ENCODE measurements at places on chromosomes 2 and 18. TPM values are rescaled to one million over a fixed set of nuclear protein-coding genes. Genes with fewer than 3 reads are reported as not detected.

The LINC00305 gene
- not detected for polyA plus RNA-seq

DNA sequence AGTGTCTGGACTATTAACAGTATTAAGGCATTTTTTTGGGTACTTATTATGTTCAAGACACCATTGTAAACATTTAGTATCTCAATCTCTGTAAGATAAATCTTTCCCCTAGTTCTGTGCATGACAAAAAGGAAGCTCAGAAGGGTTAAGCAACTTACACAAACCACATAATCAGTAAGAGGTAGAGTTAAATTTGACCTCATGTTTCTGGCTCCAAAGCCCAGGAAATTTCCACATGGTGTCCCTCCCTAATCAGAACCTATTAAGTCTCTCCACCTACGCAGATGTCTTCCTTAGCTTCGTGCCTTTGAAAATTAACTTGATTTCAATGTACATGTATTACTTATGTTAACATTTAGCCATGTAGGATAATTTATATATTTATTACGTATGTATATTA is 2.0 kb downstream of the MFSD6 start:
- DNase-seq: no peak

GRCh38 chr2:236646441-236646840 is 76.8 kb downstream of the ACKR3 start:
- no peak for DNase-seq

- no peak for DNase-seq
Observed at GRCh38 chr2:105803773-105804172, 59.1 kb downstream of the NCK2 start.

DNA sequence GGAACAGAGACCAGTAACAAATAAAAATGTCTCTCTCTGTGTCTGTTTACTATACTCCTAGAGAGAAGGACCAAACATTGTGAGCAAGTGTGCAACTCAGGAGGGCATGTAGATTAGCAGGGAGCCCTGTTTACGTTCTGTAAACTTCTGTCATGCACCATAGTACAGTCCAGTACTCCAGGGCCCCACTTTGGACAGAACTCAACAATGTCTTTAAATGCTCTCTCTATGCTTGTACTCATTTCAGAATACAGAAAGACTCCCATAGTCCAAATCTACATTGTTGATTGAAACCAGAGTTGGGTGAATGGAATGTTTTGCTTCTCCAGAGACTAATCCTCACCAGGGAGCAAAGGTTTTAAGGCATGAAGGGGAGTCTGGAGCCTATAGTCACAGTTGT is 934.8 kb downstream of the NRXN1 start:
- no peak for DNase-seq

DNA sequence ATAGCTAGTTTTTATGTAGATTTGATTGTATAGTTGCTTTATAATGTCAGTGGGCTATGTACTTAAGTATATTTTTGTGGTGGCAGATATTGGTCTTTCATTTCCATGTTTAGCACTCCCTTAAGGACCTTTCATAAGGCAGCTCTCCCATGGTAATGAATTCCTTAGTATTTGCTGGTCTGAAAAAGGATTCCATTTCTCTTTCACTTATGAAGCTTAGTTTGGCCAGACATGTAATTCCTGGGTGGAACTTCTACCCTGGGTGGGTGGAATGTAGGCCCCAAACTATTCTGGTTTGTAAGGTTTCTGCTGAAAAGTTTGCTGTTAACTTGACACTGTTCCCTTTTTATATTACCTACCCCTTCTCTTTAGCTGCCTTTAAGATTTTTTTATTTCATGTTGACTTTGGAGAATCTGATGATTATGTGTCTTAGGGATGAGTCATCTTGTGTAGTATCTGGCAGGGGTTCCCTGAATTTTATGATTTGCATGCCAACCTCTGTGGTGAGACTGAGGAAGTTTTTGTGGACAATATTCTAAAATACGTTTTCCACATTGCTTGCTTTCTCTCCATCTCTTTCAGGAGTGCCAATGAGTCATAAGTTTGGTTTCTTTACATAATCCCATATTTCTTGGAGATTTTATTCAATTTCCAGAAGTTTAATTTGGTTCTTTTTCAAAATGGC is 65.4 kb upstream of the VRK2 start:
- peak; percentile 36 for DNase-seq

GRCh38 chr18:48321536-48321935 is 87.6 kb downstream of the ZBTB7C start:
- no peak for DNase-seq

- DNase-seq: no peak
Observed at GRCh38 chr2:219591091-219591490, 6.6 kb upstream of the STK11IP start.

The GALNT13 gene
- 12.8 TPM for polyA plus RNA-seq

DNA sequence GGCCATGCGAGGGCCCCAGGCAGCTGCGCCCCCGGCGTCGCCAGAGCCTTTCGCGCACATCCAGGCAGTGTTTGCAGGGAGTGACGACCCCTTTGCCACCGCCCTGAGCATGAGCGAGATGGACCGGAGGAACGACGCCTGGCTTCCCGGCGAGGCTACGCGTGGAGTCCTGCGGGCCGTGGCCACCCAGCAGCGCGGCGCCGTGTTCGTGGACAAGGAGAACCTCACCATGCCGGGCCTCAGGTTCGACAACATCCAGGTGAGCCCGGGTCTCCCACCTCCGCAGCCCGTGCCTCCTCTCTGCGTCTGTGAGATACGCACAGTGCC is 8.9 kb downstream of the TRAPPC12 start:
- DNase-seq: no peak

- DNase-seq: no peak
Observed at GRCh38 chr2:237624565-237624964, 2.8 kb upstream of the LRRFIP1 start.

- DNase-seq: peak; percentile 35
Observed at GRCh38 chr2:86520153-86520552, 43.1 kb downstream of the CHMP3 start.

- DNase-seq: no peak
Observed at GRCh38 chr2:159855557-159856061, 57.6 kb upstream of the CD302 start.

- no peak for DNase-seq
Observed at GRCh38 chr2:160367887-160368286, 125.7 kb downstream of the RBMS1 start.

The PDIA6 gene
- polyA plus RNA-seq: 325 TPM

DNA sequence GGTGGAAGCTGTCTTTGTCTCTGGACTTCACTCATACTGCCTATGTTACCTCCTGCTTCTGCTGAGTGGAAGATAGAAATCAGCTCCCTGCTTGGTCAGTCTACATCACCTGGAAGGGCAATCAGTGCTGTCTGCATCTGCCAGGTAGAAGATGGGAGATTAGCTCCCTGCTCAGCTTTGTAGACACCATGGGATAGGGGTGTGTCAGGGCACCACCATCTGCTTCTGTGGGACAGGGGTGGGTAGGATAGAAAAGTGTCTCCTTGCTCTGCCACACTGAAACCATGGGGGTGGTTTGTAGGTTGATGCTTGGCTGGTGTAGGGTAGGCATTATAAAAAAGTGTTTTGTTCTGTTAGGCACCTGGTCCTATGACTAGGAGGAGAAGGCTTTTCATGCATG is 34.1 kb downstream of the STARD6 start:
- DNase-seq: no peak

DNA sequence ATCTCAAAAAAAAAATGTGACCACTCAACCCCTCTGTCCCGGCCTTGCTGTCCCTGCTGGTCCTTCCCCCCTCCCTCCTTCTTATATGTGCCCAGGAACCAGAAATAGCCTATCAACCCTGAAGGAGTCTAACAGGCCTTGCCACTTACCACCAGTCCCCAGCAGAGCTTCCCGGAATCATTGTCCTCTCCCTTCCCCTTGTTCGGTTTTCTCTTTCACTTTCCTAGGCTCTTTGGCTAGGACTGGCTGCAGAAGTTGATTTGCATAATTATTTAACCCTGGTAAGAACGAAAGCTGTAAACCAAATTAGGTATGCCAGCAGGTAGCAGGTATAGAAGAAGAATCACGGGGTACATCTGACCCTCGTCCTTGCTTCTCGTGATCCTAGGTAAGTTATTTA is 72.6 kb upstream of the ZNF532 start:
- DNase-seq: no peak

- DNase-seq: no peak
Observed at GRCh38 chr18:23512641-23513040, 9.3 kb downstream of the RMC1 start.

DNA sequence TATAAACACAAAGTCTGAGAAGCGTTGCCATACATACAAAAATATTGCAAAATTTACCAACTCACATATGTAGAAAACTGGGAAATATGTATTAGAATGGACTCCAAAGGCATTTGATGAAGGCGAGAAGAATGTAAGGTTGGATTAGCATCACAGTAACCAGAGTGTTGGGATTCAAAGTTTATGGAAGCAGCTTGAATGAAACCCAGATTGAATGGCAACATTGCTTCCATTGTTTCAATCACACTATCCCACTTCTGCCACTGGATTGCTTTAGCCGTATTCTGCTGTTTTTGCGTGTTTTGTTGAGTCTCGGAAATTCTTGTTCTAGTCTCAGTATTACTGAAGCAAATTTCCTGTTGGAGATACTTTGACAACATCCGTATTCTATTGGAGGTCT is 609.0 kb upstream of the LRATD1 start:
- no peak for DNase-seq

The BOLL gene
- not detected for polyA plus RNA-seq

The IL1F10 gene
- polyA plus RNA-seq: not detected

GRCh38 chr2:132667706-132668105 is 2.3 kb downstream of the LYPD1 start:
- no peak for DNase-seq

DNA sequence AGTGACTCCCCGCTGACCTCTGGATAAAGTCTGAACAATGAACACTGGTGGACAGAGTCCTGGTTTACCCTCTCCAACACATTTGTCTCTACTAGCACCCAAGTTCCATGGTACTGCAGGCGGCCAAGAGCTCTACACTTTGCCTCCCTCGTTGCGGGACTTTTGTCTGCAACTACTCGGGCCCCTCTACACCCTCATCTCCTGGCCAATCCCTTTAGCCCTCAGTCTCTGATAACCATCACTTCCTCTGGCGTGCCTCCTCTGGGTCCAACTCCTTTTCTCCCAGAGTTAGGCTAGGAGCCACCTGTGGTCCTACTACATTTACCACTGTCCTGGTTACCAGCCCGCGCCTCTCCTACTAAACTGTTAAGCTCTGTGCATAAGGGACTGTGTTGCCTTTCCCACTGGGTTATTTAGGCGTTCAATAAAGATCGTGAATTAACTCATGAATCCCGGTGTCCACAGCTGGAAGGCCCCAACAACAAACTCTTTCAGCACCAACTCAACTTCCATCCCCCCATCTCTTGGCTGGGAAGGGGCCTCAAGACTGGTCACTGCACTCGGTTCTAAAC is 757 bp downstream of the HDHD2 start:
- DNase-seq: no peak

GRCh38 chr18:56431551-56431950 is 206.8 kb downstream of the TXNL1 start:
- no peak for DNase-seq

- no peak for DNase-seq
Observed at GRCh38 chr18:78054801-78055200, 805.2 kb downstream of the GALR1 start.

The NPPC gene
- 0.12 TPM for polyA plus RNA-seq

DNA sequence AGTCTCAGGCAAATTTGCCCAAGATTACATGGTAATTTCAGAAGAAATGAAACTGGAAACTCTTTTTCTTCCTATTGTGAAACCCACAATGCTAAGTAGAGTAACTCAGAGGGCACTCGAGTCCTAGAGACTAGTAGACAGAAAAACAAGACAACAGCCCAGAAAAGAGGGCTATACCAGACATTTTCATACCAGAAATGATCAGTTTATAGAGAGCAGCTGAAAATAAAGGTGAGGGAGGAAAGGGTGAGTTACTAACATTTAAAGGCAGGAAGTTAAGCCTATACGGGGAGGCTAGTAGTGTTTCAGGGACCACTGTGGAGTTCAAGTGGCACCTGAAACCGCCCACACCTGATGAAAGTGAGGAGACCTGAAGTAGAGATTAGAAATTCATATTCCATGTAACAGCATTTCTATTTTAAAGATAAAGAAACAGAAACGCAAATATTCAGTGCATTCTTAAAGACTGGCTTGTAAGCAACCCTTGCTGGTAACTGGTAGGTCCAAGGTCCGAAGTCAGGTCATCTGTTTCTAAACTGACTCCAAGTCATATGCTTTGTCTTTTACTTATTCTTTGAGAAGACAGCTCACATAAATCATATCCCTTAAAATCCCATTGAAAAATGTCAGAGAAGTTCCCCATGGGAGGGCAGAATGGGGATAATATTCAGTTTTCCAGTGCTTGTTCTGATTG is 145.1 kb upstream of the ITGB6 start:
- DNase-seq: no peak

The SMC6 gene
- 26.0 TPM for polyA plus RNA-seq

GRCh38 chr2:69946351-69947324 is 14.8 kb downstream of the ASPRV1 start:
- DNase-seq: peak; percentile 69

- no peak for DNase-seq
Observed at GRCh38 chr18:49013291-49013691, 62.5 kb upstream of the SMAD7 start.

The FER1L5 gene
- not detected for polyA plus RNA-seq

- no peak for DNase-seq
Observed at GRCh38 chr2:241140445-241140840, 8.8 kb downstream of the PASK start.

GRCh38 chr2:204538182-204539018 is 6.9 kb upstream of the PARD3B start:
- DNase-seq: no peak

DNA sequence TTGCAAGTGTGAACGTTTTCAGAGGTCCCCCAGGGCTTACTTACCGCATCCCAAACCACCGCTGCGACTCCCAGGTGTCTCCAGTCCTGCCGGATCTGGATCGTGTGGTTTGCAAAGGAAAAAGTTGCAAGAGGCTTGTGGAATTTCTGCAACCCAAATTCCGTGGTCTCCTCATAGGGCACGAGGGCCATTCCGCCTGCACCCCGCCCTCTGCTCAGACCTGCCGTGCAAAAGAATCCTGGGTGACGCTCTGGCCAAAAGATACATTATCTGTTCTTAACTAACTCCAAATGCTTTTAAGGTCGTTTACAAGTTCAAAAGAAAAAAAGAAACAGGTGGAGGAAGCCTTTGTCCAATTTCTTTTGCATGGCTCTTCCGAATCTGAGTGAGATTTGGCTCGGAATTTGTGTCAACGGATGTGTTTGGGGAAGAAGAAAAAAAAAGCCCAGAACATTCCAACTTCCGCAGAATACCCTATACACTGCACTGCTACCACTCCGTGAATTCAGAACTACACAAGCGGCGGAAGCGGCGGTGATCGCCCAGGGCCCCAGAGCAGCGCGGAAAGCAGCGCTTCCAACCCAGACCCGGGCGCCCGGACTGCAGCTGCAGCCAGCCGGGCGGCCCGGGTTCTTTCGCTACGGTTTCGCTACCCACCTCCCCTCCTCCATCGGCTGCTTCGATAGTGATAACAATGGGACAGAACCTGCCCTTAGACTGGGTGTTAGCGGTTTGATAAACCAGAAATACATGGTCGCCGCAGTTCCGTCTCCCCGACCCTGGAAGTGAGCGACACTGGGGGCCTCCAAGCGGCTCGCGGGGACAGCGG is 795 bp downstream of the METTL21A start:
- peak; percentile 41 for DNase-seq

- DNase-seq: no peak
Observed at GRCh38 chr2:219404954-219405353, 13.2 kb upstream of the DES start.

The RAX gene
- not detected for polyA plus RNA-seq

The CPO gene
- 0.13 TPM for polyA plus RNA-seq

GRCh38 chr2:37223131-37223530 is 8.3 kb downstream of the CEBPZ start:
- DNase-seq: no peak

The SERPINB4 gene
- not detected for polyA plus RNA-seq

Data from A549 (cell line).